A375 (cell line): ENCODE measurements at places on chromosomes 7 and 10. TPM values are rescaled to one million over a fixed set of nuclear protein-coding genes. Genes with fewer than 3 reads are reported as not detected.

Gene AP1S1
- 344 and 361 TPM in 2 replicates for total RNA-seq

Gene SLC29A4
- total RNA-seq: 0.26 and 0.37 TPM in 2 replicates

Gene CUL2
- 16.8 and 23.9 TPM in 2 replicates for total RNA-seq

Gene CHN2
- total RNA-seq: 0.79 and 5.9 TPM in 2 replicates

Gene IL15RA
- 3.9 and 5.7 TPM in 2 replicates for total RNA-seq

Gene OR2AE1
- not detected in 2 replicates for total RNA-seq

Gene WNT2
- not detected in 2 replicates for total RNA-seq

Gene ARHGEF35
- 0.03 TPM in 1 of 2 replicates, not detected in the other for total RNA-seq

Gene ATOH7
- 0.23 and 0.90 TPM in 2 replicates for total RNA-seq

Gene GNAI1
- 11.2 and 18.0 TPM in 2 replicates for total RNA-seq
